ENCODE measurements at places on chromosomes 12 and 14.
A peak's percentile ranks its signal among the peaks of the same experiment; 100 is the strongest.

DNA sequence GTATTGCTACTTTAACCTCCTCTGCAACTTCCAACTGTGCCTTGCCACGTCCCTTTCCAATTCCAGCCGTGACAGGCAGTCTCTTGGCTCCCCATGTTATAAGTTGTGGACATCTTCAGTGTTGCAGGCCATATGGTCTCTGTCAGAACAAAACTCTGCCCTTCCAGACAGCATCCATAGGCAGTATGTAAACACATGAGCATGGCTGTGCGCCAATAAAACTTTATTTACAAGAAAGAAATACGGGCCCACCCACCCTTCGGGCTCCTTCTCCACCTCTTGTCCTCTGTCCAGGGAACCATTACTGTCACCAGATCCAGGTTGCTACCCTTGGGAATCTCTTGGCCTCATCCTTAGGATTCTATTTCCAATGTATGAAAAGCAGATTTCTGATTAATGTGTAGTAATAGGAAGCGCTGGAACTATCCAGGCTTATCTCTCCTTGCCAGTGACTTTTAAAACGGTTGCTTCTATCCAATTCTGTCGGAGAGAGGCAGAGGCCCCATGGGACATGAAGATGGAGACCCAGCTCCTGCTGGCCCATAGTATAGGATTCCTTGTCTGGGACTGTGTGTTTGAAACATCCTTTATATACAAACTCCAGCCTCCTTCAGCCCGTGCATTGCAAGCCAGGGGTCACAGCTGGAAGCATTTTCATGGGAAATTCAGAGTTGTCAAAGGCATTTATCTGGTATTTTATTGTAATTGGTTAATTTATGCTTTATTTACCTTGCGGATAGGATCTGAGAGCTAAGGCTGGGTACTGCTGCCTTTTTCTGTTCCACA lies 114.4 kb downstream of the ZNF664 start:
- DNase-seq: no peak

- no peak for DNase-seq
Measured at GRCh38 chr12:46556819-46557524, 184.4 kb upstream of the SLC38A2 start.

DNA sequence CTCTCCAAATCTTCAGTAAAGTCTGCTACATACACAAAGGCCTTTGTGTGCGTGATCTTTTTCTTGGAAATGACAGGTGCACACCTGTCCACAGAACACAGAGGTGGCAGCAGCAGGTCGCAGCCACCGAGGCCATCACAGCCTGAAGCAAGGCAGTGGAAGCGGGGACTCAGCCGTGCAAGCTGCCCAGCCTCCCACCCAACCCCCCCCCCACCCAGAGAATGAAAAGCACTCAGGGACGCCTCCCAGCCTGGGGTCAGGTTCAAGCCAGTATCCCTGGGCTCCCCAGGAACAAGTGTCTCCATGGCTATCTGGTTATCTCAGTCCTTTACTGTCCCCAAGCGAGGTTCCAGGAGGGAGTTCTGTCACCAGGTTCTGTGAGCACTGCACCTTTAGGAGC lies 31.2 kb upstream of the TSPAN9 start:
- DNase-seq: no peak

DNA sequence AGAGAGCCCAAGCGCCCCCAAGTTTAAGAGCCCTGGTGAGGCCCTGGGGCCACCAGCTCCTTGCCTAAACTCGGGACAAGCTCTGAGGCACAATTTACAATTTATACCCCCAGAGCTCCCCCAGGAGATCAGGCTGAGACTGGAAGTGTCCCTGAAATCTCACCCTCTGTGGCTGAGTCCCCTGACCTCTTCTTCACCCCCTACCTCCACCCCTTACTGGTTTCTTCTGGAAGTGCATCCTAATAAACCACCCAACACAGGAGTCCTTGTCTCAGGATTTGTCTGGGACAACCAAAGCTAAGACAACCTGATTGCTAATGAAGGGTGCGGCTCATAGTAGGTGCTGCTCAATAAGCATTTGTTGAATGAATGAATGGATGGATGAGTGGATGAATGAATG lies 206.4 kb downstream of the BCL11B start:
- no peak for DNase-seq

DNA sequence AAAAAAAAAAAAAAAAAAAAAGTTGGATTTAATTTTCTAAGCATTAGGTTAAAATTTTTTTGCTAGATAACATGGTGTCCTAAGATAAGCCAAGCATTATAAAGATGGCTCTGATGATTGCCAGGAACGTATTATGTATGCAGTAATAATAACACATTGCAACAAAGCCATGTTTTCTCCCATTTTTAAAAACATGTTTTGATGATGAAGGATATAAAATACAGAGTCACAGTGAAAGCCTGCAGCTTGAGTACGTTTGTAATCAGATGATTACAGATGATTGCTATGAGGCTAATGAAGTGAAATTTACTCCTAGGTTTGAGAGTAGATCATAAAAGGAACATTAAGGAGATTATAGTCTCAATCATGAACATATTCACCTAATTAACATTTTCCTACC lies 13.3 kb upstream of the WDR89 start:
- DNase-seq: no peak

- DNase-seq: no peak
Measured at GRCh38 chr12:65324551-65324950, 46.1 kb downstream of the MSRB3 start.

DNA sequence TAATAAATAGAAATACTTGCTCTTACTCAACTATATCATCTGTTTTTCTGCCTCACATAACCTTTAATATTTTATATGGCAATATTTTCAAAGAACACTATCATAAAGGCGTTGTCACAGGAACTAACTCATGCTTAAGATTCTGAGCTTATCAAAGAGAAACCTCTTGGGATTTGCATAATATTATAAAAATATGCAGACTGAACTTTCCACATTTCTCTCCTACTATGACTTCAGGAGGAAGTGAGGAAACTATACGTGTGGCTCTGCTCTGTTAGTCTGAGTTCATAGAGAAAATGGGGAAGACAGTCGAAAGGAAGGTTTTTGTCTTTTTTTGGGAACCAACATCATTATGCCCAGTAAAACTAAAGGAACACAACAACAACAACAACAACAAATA lies 124.7 kb downstream of the GARIN6 start:
- peak; percentile 47 for DNase-seq

DNA sequence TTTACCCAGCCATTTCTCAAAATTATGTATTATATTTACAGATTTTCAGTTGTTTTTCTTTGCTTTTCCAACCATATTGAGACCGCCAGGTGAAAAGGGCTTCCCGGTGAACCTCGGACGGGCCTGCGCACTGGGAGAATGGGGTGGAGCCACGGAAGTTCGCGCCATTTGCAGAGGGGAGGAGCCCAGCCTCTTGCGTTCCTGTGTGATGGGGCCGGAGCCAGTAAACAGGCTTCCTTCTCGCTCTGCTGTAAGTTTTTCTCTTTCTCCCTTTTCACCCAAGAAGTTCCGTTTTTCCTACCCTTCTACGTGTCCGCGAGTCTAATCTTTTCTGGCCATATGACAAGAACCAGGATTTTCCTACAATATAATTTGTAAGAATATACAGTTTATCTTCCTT lies 1108.8 kb upstream of the SEL1L start:
- DNase-seq: no peak

DNA sequence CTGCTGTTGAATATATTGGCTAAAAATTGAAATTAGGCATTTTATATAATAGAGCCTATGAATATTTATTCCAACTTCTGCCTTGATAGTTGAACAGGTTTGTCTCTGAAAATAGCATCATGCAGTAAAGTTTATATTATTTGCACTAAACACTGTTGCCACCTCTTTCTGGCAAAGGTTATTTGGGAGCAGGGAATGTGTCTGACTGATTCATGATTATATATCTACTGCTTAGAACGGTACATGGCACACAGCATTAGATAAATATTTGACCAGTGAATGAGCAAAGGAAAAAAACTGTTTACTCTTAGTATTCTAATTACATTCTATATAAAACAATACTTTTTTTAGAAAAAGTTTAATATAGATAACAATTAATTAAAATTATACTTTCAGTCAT lies 123.1 kb upstream of the MGAT4C start:
- no peak for DNase-seq

DNA sequence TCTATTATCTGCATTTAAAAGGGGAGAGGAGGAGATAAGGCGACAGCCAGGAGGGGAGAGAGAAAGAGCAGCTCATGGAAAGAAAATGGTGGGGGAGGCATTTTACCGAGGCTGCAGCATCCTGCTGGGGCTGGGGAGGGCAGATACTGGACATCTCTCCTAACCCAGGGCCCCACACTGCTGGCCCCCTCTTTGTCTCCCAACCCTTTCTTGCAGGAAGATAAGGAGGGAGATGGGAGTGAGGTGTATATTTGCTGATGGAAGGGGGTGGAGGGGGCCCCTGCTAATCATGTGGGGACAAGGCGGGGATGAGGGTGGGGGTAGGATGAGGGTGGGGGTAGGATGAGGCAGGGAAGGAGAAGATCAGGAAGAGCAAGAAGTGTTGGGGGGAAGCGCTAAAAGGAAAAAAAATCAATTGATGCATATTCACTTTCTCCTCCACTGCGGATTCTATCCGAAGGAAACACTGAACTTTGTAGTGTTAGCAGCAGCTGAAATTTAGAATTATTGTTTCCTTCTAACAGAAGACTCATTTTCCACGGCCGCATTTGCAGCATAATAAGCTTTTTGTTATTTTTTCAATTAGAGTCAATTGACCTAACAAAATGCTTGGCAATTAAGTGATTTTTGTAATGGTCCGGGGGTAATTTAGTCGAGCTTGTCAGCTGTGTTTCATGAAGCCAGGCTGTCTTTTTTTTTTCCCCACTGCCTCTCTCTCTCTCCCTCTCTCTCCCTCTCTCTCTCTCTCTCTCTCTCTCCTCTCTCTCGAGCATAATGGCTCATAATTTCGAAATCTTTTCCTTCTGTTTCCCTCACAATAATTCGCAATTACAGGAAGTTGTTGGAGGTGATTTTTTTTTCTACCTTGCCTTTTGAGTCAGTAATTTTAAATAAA lies 1134.6 kb downstream of the BCL11B start:
- no peak for DNase-seq

GRCh38 chr12:52658196-52658595 lies 6.2 kb upstream of the KRT2 start:
- DNase-seq: no peak

GRCh38 chr14:50947446-50947845 lies 3.2 kb upstream of the PYGL start:
- DNase-seq: no peak

DNA sequence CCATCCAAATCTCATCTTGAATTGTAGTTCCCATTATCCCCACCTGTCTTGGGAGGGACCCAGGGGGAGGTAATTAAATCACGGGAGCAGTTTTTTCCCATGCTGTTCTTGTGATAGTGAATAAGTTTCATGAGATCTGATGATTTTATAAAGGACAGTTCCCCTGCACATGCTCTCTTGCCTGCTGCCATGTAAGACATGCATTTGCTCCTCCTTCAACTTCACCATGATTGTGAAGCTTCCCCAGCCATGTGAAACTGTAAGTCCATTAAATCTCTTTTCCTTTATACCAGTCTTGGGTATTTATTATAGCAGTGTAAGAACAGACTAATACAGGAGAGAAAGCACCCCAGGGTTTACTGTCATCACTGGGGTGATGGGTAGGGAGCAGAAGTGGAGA lies 220.4 kb upstream of the NUDT4 start:
- DNase-seq: no peak

- DNase-seq: no peak
Measured at GRCh38 chr12:78863482-78864402, 832 bp upstream of the SYT1 start.

GRCh38 chr12:52356762-52357580 lies 10.3 kb downstream of the KRT85 start:
- no peak for DNase-seq

- DNase-seq: no peak
Measured at GRCh38 chr14:92484132-92484823, 29.3 kb upstream of the RIN3 start.

GRCh38 chr12:97745406-97746101 lies 282.9 kb downstream of the RMST start:
- DNase-seq: no peak

GRCh38 chr12:104121001-104121400 lies 17.0 kb downstream of the NFYB start:
- no peak for DNase-seq

DNA sequence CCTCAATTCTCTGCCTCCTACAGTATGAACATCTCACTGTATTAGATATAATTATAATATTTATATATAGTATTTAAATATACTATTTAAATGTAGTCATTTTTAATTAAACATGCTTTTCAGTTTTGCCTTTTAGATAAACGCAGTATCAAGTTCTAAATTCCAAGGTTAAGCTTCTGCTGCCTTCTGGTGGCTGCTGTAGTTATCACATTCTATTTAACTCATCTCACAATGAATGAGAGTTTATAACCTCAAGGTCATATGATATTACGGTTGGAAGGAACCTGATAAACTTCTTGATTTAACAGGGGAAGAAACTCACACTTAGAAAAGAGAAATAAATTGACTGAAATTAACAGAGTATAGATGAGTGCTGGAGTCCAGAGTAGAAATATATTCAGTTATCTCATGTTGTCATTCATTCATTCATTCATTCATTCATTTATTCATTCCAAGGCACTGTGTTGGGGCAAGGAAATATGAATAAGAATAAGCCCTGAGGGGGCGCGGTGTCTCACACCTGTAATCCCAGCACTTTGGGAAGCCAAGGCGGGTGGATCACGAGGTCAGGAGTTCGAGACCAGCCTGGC lies 31.9 kb downstream of the GUCY2C start:
- peak; percentile 39 for DNase-seq

DNA sequence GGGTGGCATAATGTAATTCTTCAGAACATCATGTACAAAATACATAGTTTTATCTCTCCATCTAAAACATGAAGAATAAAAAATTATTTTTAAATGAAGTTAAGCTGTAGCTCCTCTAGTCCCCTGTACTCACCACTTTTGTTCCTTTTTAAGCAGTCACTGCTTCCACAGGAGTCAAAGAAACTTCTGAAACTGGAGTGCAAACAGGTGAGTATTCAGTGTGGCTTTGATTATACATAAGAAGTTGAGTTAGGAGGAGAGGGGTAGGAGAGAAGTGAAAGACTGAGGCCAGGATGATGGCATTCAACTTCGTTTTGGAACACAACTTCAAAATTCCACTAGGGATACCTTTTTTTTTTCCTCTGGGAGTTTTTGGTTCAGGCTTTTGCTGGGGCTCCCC lies 131.4 kb upstream of the CNTN1 start:
- DNase-seq: no peak

DNA sequence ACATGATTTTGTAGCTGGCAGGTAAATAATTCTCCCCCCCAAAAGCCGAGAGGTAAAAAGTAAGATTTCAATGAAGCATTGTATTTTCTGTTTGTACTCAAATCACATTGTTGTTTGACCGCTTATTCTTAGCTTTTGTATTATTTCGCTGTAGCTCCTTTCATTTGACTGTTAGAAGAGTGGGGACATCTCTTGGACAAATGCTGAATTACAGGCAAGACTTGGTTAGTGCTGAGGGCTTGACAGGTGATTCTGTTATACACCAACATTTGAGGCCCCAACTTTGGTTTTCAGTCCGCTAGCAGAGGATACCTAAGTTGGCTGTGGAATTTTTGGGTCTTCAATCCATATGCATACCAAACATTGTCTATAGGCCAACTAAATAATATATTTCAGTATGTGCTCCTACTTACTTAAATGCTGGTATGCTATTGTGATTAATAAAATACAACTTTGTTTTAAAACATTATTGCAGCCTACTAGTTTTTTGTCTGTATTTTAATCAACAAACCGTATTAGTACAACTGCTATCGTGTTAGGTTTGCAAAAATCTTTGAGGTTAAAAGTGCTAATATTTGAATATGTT lies 102.2 kb downstream of the ERC1 start:
- DNase-seq: no peak
